ENCODE measurements at places on chromosomes 1 and 21. TPM values are rescaled to one million over a fixed set of nuclear protein-coding genes. Genes with fewer than 3 reads are reported as not detected.

DNA sequence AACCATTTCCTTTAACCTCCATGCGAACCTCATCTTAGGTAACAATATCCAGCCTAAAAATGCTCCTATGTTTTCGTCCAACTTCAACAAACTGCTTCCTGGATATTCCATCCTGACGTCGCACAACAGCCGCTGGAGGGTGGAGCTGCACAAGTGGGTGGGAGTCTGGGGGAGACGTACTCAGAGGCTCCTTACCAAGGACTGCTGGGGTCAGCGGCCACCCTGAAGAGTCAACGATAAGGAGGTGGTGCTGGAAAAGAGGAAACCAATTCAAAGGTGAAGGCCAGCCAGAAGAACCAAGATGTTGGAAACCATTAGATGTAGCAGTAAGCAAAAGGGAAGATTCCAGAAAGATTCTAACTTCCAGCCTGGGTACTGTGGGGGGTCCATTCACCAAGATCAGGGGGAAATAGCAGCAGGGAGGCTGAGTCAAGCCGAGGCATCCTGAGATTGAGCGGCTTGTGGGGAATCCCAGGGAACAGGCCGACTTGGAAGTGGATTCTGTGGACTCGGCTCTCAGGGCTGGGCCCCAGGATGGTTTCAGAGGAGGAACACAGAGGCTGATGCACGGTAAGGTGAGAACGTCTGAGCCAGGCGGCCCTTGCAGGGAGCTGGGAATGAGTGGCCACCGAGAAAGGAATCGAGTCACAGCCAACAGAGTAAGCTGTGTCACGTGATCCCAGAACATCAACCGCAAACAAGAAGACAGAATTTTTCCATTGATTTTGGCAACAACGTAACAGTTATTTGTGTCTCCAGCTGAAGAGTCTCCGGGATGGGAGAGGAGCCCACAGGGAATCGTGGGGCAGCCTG, 375.7 kb downstream of the NPHP4 start:
- DNase-seq = no peak

- no peak for DNase-seq
Measured at GRCh38 chr21:42200906-42201614, 17.9 kb upstream of the ABCG1 start.

- no peak for DNase-seq
Measured at GRCh38 chr1:32899586-32900296, 1.4 kb downstream of the TMEM54 start.

DNA sequence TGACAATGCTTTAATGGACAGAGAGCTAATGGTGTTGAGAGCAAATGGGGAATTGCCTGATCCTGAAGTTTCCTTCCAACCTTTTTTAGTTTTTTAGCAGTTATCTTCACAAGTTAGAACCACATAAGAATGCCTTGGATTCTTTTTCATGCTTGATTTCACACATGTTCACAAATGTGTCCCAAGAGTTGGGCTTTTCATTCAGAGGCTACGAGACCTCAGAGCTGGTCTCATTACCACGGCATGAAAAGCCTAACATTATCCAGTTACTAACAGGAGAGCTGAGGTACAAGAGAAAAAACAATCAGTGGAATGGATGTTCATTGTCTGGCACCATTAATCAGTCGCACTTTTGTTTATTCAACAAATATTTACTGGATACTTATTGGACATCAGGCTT, 340.6 kb downstream of the ZNF326 start:
- DNase-seq = no peak

DNA sequence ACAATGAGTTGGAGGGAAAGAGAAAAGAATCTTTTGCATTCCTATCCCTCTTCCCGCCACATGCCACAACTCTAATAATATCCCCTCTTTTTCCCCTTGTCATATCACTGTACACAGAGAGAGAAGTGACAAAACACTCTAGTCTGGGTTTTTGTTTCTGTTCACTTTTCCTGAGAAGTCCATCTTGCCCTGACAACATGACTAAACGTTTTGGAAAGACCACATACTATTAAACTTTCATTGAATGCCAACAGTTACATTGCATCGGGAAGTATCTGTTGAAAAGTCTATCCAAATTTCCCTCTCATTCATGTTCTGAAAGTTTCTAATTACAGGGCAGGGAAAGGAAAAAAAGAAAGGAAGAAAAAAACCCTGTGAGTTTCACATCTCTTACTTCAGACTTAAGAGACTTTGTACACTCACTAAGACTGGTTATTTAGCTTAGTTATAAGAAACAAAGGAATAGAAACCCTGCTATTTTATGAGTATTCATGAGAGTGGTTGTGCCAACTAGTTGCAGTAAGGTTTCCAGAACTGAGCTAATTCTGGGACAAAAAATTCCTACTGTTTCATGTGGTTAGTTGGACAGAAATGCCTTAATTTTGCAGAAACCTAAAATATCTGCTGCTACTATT, 16.9 kb downstream of the PLA2G4A start:
- no peak for DNase-seq

DNA sequence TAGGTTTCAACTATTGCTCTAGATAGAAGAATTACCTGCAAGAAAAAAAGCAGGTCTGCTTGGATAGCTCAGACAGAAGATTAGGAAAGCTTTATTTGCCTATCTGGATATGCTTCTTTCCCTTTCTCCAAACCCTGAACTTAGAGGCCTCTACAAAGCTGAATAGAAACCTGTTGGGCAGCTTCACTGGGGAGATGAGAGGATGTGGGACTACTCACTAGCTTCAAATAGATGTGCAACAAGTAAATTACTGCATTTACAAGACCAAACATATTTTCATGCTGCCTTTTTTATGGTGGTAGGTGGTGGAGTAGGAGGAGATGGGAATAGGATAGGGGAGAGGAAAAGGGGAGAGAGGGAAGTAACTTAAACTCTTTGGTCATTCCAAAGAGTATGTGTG, 6.4 kb downstream of the CLCA2 start:
- DNase-seq = no peak

GRCh38 chr1:156126630-156127534, 12.4 kb downstream of the LMNA start:
- peak; percentile 45 for DNase-seq

DNA sequence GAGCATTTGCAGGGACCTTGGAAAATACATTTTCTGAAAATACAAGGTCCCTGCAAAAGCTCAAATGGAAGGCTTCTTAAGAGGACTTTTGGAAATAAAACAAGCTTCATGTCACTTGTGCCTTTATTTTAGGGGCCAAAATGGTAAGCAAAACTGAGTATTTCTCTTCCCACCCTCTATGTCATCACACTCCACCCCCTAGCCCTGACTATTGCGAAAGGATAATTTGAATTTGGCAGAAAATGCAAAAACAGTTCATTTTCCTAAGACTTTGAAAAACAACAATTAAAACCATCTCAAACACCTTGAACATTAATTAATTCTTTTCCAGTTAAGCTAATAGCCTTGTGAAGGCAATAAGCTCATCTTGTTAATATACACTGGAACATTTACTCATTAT, 201.7 kb downstream of the TM2D1 start:
- DNase-seq = no peak

GRCh38 chr1:181482001-181482430, 1.3 kb upstream of the CACNA1E start:
- DNase-seq = no peak

- no peak for DNase-seq
Measured at GRCh38 chr1:232984577-232985425, 34.4 kb downstream of the NTPCR start.

DNA sequence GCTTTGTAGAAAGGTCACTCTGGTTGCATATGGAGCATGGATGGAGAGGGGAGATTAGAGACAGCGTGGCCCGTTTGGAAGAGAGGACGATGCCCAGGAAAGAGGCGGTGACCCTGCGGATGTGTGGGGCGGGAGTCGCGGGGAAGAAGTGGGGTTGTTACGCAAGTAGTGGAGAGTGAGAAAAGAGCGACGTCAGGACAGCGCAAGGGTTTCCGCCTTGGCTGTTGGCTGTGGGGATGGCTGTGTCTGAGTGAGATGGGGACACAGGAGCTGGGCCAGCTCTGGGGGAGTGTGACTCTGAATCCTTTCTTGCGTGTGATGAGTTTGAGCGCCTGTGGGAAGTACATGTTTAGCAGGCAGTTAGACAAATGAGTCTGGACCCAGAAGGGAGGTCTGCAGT, 3.8 kb downstream of the B4GALT2 start:
- DNase-seq = no peak

DNA sequence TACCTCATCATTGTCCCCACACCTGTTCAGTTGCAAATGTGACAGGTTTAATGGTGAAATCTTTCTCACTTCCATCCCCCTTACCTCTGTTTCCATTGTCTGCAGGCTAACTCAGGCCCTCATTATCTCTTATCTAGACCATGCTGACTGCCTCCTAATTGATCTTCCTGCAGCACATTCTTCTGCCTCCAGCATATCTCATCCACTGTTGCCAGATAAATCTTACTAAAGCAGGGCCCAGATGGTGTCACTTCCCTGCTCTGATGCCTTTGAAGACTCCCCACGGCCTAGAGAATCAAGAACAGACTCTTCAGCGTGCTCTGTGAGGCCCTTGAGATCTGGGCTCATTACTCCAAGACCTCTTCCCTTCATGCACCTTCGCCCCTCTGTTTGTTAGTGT, 230.1 kb downstream of the DUSP10 start:
- no peak for DNase-seq

- no peak for DNase-seq
Measured at GRCh38 chr1:227305894-227306626, 12.2 kb downstream of the CDC42BPA start.

GRCh38 chr1:205224736-205225135, 3.0 kb upstream of the TMCC2 start:
- no peak for DNase-seq

- DNase-seq = no peak
Measured at GRCh38 chr1:176884286-176884685, 280.2 kb downstream of the ASTN1 start.

The TEX38 gene
- not detected for total RNA-seq

The FCRL5 gene
- 1.7 TPM for total RNA-seq

The NBPF20 gene
- total RNA-seq = 3.3 TPM

The LRRN2 gene
- not detected for total RNA-seq

The CATSPERE gene
- 2.7 TPM for total RNA-seq

The CRP gene
- total RNA-seq = not detected

The KIF21B gene
- total RNA-seq = 95.3 TPM

The CCDC27 gene
- not detected for total RNA-seq

The MOB3C gene
- 24.7 TPM for total RNA-seq

The SHISAL2A gene
- 89.0 TPM for total RNA-seq

The A3GALT2 gene
- total RNA-seq = not detected

The OR6K3 gene
- not detected for total RNA-seq

The AUNIP gene
- not detected for total RNA-seq

The PTPN7 gene
- total RNA-seq = 35.9 TPM

Data from naive thymus-derived CD8-positive, alpha-beta T cell (primary cell).